Putamen (tissue), 1 donor: ENCODE measurements at places on chromosomes 13 and 19.
A peak's percentile ranks its signal among the peaks of the same experiment; 100 is the strongest.

- no peak for DNase-seq
Measured at GRCh38 chr13:79448413-79448812, 32.5 kb upstream of the NDFIP2 start.

GRCh38 chr19:1263188-1263587 is 5.9 kb upstream of the CIRBP start:
- no peak for DNase-seq

GRCh38 chr13:107977071-107977574 is 238.2 kb downstream of the LIG4 start:
- DNase-seq = no peak

- DNase-seq = peak; percentile 42
Measured at GRCh38 chr13:43874504-43875092, 4.9 kb downstream of the CCDC122 start.

DNA sequence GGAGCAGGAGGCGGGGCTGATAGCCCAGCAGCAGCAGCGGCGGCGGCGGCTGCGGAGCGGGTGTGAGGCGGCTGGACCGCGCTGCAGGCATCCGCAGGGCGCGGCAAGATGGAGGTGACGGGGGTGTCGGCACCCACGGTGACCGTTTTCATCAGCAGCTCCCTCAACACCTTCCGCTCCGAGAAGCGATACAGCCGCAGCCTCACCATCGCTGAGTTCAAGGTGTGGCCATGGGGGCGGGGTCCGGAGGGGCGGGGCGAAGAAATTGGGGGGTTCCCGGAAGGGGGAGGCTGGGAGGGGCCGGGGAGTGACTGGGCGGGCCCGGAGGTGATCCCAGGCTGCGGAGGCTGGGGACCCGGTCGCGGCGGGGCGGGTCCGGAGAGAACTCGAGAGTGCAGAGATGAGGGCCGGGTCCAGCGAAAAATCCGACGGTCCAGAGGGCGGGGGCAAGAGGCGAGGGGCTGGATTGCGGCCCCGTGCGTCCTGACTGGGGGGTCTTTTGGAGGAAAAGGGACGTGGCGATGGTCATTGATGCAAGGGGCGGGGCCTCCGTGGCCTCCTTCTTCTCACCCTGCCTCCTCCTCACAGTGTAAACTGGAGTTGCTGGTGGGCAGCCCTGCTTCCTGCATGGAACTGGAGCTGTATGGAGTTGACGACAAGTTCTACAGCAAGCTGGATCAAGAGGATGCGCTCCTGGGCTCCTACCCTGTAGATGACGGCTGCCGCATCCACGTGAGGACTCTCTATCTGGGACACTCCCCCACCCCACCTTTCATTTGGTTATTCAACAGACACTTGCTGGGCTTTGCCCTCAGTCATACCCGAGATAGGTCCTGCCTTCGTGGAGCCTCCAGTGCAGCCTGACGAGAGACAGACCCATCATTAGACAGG is at the start of gene TBCB:
TBCB (plus strand) TSS at position 16 of the 891 bp plus-strand sequence; CDS start at position 109, 93 bp downstream.
- no peak for DNase-seq

DNA sequence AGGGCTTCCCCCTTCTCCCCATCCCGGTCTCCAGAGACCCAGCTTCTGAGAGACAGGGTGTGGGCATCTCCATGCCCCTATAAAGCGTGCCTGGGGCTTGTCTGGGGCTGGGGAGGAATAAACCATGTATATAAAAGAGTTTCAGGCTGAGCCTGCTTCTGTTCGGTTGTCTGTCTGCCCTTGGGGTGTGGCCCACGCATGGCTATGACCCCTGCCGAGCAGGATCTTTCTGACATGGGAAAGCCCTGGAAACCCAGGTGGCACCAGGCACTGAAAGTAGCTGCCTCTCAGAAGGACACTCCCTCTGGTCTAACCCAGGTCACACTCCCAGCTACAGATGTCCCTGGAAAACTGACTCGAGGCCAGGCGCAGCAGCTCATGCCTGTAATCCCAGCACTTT is 8.2 kb downstream of the TMEM59L start:
- no peak for DNase-seq

- DNase-seq = no peak
Measured at GRCh38 chr13:26179344-26179743, 42.8 kb downstream of the RNF6 start.

- no peak for DNase-seq
Measured at GRCh38 chr13:20494656-20495055, 31.0 kb downstream of the CRYL1 start.

- no peak for DNase-seq
Measured at GRCh38 chr19:14102102-14102696, 11.6 kb upstream of the SAMD1 start.

DNA sequence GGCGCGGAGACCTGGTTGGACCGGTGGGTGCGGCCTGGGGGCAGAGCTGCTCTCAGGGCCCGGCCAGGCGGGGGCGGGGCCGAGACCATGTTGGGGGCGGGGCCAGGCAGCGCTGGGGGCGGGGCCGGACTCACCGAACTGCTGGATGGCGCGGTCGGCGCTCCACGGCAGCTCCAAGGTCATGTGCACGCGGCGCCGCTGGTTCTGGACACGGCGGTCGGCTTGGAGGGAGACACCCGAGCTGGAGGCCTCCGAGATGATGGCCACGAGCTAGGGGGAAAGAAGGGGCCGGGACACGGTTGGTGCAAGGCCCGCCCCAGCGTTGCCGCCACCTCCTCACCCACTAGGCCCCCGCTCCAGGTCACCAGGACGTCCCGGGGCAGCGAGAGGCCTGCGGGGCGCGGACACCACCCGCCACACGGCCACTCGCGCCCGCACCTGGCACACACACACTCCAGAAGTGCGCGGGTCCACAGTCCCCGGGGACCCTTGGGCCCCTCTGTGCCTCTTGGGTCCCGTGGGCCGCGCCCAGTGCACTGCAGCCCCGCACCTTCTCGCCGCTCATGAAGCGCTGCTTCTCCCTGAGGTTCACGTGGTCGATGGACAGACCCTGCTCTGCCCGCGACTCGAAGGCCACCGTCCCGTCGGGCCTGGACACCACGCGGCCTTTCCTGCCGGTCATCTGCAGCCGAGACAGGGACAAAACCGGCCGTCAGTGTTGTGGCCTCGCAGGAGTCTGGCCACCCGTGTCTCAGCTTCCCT is 8.7 kb downstream of the GPX4 start:
- no peak for DNase-seq

DNA sequence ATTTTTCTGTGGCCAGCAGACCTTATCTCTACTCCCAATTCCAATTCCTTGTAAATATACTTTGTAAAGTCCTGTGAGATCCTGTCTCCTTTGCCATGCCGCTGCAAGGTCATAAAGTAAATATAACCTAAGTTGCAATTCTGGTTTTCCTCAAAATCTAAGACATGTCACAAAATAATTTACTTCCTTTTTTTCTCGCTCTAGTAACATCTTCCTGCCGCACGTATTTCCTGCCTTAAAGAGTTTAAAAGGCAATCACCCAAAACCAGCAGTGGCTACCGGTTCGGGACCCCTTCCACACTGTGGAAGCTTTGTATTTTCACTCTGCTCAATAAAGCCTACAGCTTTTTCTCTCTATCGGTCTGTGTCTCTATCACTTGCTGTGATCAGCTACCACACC is 832.0 kb upstream of the SLITRK5 start:
- no peak for DNase-seq
